ENCODE measurements at places on chromosomes 3 and 15. TPM values are rescaled to one million over a fixed set of nuclear protein-coding genes. Genes with fewer than 3 reads are reported as not detected.
A peak's percentile ranks its signal among the peaks of the same experiment; 100 is the strongest.

COLQ gene
- polyA plus RNA-seq = 6.3 TPM

GRCh38 chr15:55774113-55774970 is 31.4 kb upstream of the PRTG start:
- DNase-seq = no peak

DNA sequence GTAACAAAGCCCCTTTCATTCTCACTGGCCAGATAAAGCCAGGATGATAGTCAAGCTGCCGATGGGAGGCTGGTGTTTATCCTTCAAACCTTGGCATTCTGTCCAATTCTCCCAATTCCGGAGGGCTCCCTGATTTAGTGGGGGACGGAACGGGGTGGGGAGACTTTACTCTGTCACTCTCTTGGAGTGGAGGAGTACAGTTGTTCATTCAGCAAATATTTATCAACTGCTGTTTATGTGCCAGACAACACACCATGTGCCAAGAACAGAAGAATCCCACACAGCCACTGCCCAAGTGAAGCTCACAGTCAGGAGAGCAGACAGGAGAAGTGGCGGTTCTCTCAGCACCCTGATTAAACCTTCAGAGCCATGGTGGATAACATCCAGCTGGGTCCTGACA is 63.3 kb downstream of the WNT5A start:
- no peak for DNase-seq

IGSF10 gene
- 2.7 TPM for polyA plus RNA-seq

DNA sequence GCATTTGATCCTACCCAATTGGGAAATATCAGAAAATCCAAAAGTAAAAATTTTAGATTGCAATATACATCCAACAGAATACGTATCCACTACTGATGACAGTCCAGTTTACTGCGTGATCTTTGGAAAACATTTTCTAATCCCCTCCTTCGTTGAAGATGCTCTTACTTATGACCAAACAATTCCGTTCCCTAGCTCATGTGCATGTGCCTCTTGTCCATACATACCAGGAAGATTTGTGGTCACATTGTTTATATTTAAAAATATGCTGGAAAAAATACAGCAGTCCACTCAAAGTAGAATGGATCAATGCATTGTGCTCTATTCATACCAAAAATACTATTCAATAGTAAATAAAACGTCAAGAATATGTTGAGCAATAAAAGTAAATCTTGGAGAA is 135.3 kb downstream of the CHL1 start:
- no peak for DNase-seq

STARD9 gene
- polyA plus RNA-seq = 10.2 TPM

ANKRD34C gene
- 0.15 TPM for polyA plus RNA-seq

PCSK6 gene
- 6.7 TPM for polyA plus RNA-seq

CCR1 gene
- 1.5 TPM for polyA plus RNA-seq

DNA sequence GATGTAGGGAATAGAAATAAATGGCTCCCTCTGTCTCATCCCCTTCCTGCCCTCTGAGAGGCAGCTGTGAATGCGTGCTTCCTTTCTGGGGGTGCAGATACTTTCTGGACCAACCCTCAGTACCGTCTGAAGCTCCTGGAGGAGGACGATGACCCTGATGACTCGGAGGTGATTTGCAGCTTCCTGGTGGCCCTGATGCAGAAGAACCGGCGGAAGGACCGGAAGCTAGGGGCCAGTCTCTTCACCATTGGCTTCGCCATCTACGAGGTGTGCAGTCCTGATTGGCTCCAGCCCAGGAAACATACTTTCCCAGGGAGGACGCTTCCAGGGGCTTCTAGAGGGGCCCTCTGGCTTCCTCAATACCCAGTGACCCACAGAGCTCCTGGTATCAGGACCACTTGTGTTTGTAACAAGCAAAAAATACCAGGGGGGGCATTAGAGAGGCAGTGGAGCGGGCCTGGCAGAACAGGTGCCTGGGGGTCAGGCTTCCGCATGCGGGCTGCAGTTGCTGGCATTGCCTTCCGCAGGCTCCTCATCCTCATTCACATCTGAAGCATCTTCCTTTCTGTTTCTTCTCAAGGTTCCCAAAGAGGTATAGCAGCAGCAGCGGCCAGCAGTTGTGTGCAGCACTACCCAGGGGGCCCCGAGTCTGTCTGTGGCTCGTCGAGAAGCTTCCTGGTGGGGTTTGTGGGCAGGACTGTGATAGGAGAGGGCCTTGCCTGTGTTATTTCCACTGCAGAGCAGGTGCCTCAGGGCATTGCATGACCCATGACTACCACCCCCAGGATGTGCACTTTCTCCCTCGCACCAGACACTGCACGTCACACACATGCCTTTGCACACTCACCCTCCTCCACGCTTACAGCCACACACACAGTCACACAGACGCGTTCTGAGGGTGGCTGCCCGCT is 42.5 kb downstream of the CAPN3 start:
- no peak for DNase-seq

- DNase-seq = no peak
Measured at GRCh38 chr3:174495928-174496327, 363.2 kb upstream of the NAALADL2 start.

ITGB5 gene
- polyA plus RNA-seq = 103 TPM

DNA sequence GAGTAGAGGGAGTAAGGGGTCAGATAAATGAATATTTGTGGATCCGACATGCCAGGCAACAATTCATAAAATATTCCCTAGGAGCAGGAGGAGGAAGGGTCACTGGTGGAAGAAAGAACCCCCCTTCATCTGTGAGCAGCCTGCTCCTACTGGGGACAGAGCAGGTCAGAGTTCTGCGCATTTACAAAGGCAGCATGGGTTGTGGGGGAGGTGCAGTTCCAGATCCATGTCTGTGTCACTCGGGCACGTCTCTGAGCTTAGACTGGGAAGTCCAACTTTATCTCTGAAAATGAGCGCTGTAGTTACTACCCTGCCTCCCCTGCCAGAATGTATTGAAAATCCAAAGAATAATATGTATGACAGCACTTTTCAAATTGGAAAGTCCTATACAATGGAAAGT is 115.2 kb downstream of the GABRG3 start:
- no peak for DNase-seq

SPTBN5 gene
- polyA plus RNA-seq = 2.8 TPM

SPESP1 gene
- 4.2 TPM for polyA plus RNA-seq

- no peak for DNase-seq
Measured at GRCh38 chr3:49906073-49906743, 2.5 kb upstream of the MST1R start.

XXYLT1 gene
- polyA plus RNA-seq = 28.9 TPM

DNA sequence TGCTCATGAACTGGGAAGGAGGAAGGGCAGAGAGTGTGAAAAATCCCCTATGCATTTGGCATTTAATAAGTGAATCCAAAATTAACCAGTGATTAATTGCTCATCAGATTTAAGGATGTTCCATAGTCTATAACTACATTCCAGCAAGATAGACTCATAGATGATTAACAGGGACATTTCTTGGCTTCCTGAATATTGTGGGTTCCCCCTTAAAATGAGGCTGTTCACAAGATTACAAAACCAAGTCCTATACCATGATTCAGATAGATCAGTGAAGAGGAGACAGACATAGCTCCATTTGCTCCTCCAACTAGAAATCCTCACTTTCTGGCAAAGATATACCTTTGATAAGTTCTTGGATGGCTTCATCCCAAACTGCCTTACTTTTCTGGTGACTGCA is 15.4 kb downstream of the RASGRP1 start:
- no peak for DNase-seq

NOX5 gene
- 0.53 TPM for polyA plus RNA-seq

GRCh38 chr15:69805248-69805953 is 292.3 kb downstream of the TLE3 start:
- no peak for DNase-seq

GRCh38 chr3:171774521-171774920 is 35.8 kb downstream of the PLD1 start:
- DNase-seq = no peak

- no peak for DNase-seq
Measured at GRCh38 chr3:68116580-68116979, 462.2 kb upstream of the SUCLG2 start.

DNA sequence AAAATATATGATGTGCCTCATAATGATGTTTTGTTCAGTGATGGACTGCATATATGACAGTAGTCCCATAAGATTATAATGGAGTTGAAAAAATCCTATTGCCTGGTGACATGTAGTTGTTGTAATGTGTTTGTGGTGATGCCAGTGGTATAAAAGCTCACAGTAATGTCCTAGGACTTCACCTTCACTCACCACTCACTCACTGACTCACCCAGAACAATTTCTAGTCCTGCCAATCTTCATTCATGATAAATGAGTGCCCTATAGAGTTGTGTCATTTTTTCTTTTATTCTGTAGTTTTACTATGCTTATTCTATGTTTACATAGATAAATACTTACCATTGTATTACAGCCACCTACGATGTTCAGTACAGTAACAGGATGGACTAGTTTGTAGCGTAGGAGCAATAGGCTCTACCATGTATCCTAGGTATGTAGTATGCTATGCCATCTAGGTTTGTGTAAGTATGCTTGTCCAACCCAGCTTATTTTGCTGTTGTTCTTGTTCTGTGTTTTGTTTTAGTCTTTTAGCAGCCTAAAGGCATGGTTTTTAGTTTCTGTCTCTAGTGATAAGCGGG is 88.5 kb upstream of the LRRFIP2 start:
- DNase-seq = no peak

DNA sequence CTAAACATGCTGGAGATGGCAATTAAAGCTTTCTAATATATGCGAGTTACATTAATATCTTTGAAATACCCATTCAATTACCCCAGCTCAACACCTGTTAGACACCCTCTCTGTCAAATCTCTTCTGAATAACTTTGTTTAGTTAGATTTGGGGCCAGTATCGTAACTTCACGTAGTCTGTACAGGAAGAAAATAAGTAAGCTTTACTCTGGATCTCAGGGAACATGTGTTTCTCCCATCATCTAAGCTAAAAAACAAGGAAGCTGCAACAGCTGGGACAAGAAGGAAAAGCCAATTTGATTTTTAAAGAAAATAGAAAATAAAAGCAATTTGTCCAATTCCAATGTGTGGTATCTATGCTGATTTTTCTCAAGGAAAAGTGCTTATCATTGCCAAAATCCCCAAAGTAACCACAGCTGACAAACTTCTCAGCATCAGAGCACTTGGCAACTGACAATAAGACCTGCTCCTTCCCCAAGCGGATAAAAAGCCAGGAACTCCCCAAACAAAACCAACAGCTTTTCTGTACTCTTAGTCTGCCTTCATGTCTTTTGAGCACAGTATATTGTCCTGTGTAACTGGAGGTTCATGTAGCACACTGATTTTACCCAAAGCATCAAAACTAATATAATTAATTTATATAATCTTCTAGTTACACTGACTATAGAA is 279.1 kb downstream of the ZBTB20 start:
- no peak for DNase-seq

- no peak for DNase-seq
Measured at GRCh38 chr3:120324190-120324589, 25.0 kb downstream of the LRRC58 start.

- no peak for DNase-seq
Measured at GRCh38 chr3:12143949-12144504, 14.7 kb downstream of the TIMP4 start.

DNA sequence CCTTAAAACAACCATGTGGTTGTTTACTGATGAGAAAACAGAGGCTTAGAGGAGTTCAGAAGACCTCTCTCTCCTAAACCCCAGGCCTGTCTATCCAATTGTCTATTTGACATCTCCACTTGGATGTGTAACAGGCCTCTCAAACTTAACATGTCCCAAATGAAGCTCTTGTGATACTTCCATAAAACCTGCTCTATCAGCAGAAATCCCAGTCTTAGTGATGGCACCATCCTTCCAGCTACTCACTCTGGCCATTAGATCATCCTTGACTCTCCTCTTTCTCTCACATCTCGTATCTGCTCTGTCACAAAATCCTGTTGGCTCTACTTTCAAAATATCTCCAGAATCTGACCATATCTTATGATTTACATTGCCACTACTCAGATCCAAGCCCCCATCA is 28.8 kb downstream of the EHHADH start:
- no peak for DNase-seq

GRCh38 chr15:52252781-52253180 is 42.8 kb downstream of the MYO5C start:
- no peak for DNase-seq

- DNase-seq = no peak
Measured at GRCh38 chr3:2477620-2478019, 379.0 kb downstream of the CNTN4 start.

- DNase-seq = no peak
Measured at GRCh38 chr3:15097891-15098290, 1.1 kb downstream of the RBSN start.

DNA sequence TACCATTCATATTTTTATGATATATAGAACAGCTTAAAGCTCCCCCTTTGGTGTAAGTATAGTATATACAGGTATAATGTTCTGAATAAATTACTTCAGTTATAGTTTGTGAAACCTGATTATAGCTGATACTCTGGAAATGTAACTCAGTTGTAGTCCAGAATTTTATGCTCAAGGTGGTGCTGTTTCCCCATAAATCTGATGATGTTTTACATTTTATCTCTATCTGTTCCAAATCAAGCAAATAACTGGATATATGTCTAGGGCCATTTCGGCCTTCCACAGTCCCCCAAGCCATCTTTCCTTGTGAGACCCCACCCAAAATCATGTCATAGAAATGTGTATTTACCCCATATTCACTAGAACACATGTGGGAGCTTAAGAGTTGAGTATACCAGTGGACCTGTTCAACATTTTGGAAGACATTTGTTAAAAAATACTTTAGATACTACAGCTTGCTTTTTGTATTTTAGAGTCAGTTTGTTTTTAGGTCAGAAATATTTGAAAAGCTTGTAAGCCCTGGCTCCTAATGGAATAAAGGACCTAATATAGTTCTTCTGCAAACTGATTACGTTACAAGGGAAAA is 107.1 kb downstream of the ATG7 start:
- no peak for DNase-seq

GRCh38 chr15:63436872-63437375 is 55.3 kb upstream of the CA12 start:
- peak; percentile 74 for DNase-seq

MAP6D1 gene
- polyA plus RNA-seq = 1.6 TPM

LEKR1 gene
- 2.5 TPM for polyA plus RNA-seq

DNA sequence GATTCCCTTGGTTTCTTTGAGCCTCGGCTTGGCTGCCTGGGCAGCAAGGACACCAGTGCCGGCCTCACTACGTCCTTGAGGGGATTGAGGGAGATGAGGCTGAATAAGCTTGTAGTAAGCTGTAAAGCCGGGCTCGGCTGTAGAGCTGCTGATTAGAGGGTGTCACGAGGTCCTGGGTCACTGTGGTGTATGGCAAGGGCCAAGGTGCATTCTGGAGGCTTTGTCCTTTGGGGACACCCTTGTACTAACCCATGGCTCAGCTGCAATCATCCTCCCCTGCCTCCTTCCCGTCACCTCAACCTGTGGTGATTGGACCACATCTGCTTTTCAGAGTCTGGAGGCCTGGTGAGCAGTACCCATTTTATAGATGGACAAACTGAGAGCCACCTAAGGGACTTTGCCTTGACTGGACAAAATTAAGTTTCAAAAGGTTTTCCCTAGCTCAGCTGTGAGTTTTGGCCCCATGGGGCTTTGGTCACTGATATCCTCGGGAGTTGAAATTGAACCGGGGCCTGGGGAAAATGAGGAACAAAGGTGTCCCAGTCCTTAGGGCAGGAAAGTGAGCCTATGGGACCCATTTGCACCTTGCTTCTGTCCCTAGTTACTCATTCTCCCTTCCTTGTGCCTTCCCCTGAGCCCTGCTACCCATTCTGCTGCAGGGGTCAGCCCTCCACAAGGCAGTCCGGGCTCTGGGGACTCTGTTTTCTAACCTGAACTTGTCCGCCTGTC is 2.4 kb downstream of the SLC6A6 start:
- DNase-seq = no peak

AHSG gene
- polyA plus RNA-seq = 0.38 TPM

Measured in right renal pelvis (tissue), 4 donors.